ENCODE measurements at places on chromosomes 13 and 19.

DNA sequence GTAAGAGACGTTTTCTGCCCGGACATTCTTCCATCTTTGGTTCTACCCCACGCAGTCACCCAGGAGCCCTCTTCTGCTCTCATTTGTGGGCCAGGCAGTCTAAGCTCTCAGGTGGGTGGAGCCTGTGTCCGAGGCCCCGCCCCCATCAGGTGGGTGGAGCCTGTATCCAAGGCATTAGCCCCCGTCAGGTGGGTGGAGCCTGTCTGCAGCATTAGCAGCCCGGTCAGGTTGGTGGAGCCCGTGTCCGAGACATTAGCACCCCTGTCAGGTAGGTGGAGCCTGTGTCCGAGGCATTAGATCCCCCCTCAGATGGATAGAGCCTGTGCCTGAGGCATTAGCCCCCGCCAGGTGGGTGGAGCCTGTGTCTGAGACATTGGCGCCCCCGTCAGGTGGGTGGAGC is 45.5 kb upstream of the C13orf46 start:
- DNase-seq = peak; percentile 35

- peak; percentile 66 for DNase-seq
Observed at GRCh38 chr13:24671386-24672113, 8.7 kb upstream of the ATP12A start.

- peak; percentile 78 for DNase-seq
Observed at GRCh38 chr19:7852851-7853769, 21.1 kb downstream of the PRR36 start.

- no peak for DNase-seq
Observed at GRCh38 chr19:2952953-2953481, 8.2 kb upstream of the ZNF77 start.

DNA sequence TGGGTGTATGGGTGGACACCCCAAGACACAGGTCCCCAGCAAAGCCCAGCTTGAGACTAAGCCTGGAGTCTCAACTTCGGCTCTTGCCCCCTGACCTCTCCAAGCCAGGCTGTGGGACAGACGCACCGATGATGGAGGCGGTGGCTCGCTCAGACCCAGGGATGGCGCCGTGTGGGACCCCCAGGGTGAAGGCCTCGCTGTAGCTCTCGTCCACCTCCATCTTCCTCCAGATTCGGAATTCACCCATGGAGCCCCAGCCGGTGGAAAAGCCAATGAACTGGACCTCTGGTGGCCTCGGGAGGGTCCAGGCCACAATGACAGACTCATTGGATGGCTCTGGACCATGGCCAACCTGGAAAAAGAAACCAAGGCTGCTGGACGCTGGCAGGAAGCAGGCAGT is 39.1 kb downstream of the F2RL3 start:
- DNase-seq = no peak

DNA sequence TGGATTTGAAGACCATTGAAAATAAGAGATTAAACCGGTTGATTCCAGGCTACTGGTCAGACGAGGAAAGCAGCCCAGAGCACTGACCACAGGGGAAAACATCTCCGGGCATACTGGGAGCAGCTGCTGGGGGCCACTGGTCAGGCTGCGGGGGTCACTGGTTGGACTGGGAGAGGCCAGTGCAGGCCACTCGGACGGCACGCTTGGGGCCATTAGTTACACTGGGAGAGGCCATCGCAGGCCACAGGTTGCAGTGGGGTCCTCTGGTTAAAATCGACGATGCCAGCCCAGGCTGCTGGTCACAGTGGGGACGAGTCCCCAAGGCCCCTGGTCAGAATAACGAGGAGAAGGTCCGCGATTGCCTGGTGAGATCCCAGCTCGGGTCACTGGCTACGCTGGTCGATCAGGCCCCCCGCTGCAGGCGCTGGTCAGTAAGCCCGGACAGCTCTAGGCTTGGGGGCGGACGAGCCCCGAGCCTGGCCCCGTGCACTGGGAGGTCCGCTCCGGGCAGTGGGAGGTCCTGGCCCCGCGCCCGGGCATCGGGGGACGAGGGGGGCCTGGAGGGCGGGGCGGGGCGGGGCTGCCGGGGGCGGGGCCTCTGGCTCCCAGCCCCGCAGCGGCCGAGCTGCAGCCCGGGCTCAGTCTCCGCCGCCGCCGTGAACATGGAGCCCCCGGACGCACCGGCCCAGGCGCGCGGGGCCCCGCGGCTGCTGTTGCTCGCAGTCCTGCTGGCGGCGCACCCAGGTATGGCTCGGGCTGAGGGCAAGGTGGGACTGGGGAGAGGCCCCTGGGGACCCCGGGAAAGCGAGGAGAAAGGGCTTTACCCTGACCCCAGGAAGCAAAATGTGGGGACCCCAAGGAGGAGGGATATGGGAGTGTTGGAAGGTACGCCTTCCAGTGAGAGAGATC is at the start of gene BCAM:
TSS of gene BCAM (plus strand) at position 641 of the 909 bp plus-strand sequence. CDS start at position 663, 22 bp downstream.
- DNase-seq = peak; percentile 73

- DNase-seq = no peak
Observed at GRCh38 chr19:56372281-56372680, 21.1 kb downstream of the ZNF582 start.

DNA sequence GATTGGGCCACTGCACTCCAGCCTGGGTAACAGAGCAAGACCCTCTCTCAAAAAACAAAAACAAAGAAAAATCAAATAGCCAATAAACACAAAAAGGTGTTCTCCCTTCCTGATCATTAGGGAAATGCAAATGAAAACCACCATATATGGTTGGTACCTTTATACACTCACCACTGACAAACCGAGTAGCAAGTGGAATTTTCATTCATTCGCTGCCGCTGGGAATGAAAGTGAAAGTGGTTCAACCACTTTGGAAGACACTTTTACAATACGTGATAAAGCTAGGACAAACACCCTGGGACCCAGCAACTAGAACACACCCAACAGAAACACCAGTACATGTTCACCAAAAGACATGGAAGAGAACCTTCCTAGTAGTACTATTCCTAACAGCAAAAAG is 21.0 kb downstream of the GRIK5 start:
- DNase-seq = peak; percentile 14

DNA sequence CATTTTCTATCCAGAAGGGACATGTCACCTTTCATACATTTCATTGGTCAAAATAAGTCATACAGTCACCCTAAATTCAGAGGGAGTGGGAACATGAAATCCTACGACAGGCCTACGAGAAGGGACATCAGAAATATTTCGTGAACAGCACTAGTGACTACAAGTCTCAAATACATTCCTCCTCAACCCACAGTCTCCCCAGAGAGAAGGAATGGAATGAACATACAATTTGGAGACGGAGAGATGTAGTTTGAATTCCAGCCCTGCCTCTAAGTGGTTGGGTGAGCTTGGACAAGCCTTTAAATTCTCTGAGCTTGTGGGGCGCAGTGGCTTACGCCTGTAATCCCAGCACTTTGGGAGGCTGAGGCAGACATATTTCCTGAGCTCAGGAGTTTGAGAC is 9.9 kb downstream of the SERTM1 start:
- DNase-seq = no peak

- no peak for DNase-seq
Observed at GRCh38 chr13:95724252-95724651, 47.3 kb downstream of the DNAJC3 start.

GRCh38 chr19:2251106-2252054 is 2.3 kb downstream of the AMH start:
- peak; percentile 30 for DNase-seq

- peak; percentile 80 for DNase-seq
Observed at GRCh38 chr19:2047449-2048103, 3.5 kb downstream of the MKNK2 start.

DNA sequence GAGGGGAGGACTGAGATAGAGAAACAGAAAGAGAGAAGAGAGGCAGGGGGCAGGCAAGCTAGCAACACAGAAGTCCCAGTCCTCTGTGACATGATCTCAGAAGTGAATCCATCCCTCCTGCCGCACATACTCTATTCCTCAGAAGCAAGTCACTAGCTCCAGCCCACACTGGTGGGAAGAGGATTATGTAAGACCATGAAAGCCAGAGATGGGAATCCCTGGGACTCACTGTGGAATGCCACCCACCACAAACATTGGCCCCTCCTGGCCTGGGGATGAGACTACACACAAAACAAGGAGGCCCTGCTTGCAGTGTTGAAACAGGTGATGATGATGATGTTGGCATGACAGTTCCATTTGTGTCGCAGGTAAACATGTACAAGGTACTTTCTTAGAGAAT is 419.9 kb downstream of the IRS2 start:
- no peak for DNase-seq

DNA sequence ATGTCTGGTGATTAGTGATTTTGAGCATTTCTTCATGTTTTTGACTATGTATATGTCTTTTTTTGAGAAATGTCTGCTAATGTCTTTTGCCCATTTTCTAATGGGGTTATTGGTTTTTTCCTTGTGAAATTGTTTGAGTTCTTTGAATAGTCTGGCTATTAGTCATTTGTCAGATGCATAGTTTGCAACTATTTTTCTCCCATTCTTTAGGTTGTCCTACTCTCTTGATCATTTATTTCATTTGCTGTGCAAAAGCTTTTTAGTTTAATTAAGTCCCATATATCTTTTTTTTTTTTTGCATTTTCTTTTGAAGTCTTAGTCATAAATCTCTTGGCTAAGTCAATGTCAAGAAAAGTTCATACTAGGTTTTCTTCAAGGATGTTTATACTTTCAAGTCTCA is 449.8 kb downstream of the DACH1 start:
- peak; percentile 4 for DNase-seq

DNA sequence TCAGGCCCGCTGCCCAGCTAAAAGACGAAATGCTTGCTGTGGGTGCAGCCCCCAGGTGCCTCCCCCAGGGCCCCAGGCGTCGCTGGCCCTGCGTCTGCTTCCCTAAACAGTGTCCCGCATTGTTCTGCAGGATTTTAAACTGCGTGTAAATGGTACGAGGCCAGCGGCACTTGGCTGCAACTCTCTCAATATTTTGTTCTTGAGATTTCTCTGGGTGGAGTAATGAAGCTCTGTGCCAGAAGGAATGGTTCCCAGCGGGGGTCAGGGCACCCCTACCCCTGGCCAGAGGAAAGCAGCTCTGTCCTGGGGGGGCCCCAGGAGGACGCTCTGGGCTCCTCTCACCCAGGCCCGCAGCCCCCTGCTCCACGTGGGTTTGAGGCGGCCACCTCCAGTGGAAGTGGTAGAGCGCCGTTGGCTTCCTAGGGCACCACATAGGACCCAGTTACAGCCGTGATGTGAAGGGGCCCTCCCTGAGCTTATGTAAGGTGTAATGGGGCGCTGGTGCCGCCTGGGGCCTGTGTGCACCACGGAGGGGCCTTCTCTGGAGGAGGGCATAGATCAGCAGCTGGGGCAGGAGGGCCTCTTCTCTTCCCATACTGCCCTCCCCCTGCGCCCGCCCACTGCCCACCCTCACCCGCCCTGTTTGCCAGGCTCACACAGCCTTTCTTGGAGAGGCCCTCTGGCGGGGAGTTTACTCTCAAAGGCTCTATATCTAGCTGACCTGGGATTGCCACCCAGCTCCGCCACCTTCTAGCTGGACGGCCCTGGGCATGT is 19.8 kb downstream of the PAK4 start:
- DNase-seq = no peak

DNA sequence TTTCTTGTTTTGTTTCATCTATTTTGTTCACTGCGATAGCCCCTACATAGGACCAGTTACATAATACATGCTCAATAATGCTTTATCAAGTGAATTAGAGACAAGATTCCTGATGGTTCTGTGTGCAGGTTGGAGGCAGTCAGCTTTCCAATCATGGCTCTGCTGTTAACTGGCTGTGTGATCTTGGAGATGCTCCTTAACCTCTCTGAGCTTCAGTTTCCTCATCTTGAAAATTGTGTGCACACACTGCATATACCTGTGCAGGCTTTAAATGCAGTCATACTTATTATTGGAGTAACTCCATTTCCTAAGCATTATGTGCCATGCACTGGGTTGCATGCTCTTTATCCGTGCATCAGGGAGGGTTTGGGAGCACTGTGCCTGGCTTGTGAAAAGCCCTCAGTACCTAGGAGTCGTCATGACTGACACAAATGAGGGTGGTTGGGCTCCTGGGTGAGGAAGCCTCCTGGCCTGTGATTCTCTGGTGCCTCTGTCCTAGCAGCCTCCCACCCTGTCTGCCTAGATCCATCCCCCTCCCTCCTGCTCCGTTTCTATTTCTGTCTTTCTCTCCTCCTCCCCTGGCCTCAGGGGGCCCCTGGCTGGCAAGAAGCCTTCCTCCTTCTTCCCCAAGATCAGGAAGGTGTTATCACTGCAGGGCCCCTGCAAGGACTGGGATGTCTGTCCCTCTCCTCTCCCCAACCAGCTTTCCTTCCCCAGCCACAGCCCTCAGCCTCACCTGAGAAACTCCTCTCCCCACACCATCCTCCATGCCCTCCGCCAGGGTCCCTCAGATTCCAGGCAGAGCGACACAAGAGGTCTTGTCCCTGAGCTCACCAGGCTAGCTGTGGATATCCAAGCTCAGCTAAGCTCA is 8.7 kb downstream of the IFNL1 start:
- no peak for DNase-seq

- DNase-seq = no peak
Observed at GRCh38 chr19:6039566-6040225, 61.8 kb upstream of the RANBP3 start.

- DNase-seq = no peak
Observed at GRCh38 chr19:8413629-8413995, 507 bp downstream of the MARCHF2 start.

DNA sequence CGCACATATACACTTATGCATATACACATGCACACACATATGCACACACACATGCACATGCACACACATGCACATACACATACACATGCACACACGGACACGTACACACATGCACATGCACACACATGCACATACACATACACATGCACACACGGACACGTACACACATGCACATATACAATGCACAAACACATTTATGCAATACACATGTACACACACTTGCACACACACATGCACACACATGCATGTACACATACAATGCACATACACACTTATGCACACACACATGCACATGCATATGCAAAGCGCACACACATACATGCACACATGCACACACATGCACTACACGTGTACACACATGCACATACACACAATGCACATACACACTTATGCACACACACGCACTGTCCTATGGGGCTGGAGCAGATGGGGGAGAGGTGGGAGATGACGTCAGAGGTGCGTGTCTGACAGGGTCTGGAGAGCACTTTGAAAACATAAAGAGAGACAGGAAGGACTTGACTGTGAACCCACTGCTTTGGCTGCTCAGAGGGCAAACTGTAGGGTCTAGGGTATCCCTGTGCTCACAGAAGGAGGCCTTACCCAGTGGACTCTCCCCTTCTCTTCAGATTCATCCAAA is 108.2 kb downstream of the UQCRFS1 start:
- no peak for DNase-seq

- DNase-seq = peak; percentile 72
Observed at GRCh38 chr13:98570929-98571372, 6.0 kb downstream of the STK24 start.

DNA sequence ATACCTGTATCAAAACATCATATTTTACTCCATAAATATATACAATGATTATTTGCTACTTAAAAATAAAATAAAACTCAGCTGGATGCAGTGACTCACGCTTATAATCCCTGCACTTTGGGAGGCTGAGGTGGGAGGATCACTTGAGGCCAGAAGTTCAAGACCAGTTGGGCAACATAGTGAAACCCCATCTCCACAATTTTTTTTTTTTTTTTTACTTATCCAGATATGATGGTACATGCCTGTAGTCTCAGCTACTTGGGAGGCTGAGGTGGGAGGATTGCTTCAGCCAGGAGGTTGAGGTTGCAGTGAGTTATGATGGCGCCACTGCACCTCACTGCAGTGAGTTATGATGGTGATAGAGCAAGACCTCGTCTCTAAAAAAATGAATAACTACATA is 22.4 kb downstream of the POU2F2 start:
- DNase-seq = no peak

Measured in dermis blood vessel endothelial cell (primary cell).